T-helper 17 cell (primary cell): ENCODE measurements at places on chromosomes 16 and 17.
A peak's percentile ranks its signal among the peaks of the same experiment; 100 is the strongest.

DNA sequence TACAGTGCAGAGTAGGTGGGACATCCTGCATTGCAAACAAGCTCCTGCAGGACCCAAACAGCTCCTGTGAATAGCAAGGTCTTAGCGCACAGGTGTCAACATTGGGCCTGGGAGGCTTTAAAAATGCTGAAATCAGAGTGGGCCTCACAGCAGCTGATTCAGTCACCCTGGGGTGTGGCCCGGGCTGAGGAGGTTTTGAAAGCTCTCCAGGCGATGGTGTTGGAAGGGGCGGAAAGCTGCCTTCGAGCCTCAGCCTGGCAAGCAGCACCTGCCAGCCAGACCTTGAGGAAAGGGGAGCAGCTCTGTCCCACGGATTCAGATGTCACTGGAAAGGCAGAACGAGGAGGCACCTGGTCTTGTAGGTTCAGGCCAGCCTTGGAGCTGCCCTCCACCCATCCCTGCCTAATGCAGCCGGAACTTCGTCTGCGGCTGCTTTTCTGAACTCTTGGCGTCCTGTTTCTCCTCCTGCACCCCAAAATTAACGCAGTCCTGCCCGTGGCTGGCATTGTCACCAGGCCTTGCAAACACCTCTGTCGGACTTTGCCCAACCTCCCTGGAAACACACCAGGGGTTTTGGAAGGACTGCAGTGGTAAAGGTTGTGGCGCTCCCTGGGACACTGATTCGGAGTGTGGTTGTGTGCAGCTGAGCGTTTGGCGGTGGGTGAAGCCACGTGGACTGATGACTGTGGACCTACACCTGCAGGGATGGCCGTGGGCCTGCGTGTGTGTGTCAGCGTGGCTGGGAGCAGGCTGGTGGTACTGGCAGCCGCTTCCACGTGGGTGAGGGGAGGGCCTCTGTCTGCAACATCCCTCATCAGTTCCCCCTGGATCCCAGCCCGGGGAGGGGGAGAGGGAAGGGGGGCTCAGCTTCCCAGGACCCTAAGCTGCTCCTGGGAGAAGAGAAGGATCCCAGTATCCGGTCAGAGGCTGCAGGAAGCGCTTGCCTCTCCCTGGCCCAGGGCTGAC lies 3.4 kb downstream of the NECAB2 start:
- no peak for DNase-seq

DNA sequence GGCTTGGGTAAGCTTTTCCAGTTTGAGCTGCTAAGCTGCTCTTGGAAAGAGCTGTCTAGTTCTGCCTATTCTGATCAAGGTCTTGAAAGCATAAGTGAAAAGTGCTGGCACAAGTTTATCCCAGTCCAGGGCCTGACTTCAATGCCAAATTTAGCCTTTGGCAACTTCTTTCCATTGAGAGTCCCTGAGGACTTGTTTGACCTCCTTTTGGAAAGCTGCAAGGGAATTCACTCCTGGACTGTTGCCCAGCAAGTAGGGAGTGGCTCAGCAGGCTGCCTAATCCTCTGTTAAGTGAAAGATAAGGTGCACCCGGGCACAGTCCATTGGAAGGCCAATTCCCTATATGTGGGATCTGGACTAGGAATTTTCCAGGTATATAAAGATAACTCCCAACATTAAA lies 16.0 kb upstream of the TANC2 start:
- DNase-seq: no peak

GRCh38 chr16:79653373-79653891 lies 52.9 kb upstream of the MAF start:
- DNase-seq: no peak

DNA sequence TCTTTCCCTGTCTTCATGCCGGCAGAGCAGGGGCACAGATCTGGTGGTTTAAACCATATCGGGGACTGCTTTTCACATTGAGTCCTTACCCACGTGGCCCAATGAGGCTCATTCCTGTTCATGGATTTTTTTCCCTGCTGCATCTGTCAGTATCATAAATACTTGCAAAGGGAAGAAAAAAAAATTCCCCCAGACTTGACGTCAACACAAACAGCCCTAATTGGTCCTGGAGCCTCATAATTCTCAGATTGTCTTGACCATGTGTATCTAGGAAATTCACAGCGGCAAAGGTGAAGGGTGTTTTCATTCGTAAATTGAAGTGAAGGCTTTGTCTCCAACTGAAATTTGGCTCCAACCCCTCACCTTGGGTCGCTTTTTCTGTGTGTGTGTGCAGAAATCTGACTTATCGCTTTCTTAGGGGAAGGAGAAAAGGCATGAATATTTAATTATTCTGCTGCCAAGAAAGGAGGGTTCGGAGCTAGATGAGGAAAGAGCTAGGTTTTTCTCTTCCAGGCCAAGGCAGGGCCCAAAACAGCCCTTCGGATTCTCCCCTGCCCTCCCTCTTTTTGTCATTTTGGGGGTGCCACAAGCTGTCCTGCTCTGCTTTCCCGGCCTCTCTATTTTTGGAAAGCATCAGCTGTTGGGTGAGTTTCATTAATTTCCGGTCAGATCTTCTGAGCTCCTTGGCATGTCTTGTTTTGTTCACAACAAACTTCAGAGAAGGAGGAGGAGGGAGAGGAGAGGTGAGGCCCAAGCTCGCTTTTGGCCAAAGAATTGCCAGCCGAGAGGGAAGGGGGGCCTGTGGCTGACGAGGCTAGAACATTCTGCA lies 17.8 kb upstream of the CIBAR2 start:
- no peak for DNase-seq

GRCh38 chr17:80584176-80584905 lies 39.7 kb downstream of the RPTOR start:
- no peak for DNase-seq

DNA sequence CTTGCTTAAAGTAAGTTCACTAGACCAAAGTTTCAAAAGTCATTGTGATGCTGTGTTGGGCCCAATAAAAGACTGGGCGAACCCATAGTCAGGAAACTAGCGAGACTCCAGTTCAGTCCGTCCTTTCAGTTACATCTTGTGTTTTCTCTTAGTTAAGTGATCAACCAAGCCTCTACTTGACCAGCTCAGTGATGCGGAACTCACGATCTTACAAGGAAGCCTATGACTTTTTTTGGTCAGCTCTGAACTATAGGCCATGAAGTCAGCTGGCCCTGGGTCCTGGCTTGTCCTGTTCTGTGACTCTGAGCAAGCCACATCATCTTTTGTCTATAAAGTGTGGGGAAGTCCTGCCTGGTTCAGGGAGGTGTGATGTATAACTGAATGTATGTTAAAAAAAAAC lies 21.7 kb upstream of the WSCD1 start:
- DNase-seq: no peak

- no peak for DNase-seq
These were observed 25.7 kb downstream of the SLFN12 start for GRCh38 chr17:35406568-35406967.

- DNase-seq: peak; percentile 19
These were observed 4.5 kb downstream of the TMEM100 start for GRCh38 chr17:55717898-55718735.

- DNase-seq: no peak
These were observed 119.2 kb upstream of the CACNG5 start for GRCh38 chr17:66715745-66716156.

GRCh38 chr16:85401917-85402766 lies 211.0 kb upstream of the GSE1 start:
- DNase-seq: no peak

- DNase-seq: no peak
These were observed 66.7 kb downstream of the C16orf95 start for GRCh38 chr16:87250431-87250960.

DNA sequence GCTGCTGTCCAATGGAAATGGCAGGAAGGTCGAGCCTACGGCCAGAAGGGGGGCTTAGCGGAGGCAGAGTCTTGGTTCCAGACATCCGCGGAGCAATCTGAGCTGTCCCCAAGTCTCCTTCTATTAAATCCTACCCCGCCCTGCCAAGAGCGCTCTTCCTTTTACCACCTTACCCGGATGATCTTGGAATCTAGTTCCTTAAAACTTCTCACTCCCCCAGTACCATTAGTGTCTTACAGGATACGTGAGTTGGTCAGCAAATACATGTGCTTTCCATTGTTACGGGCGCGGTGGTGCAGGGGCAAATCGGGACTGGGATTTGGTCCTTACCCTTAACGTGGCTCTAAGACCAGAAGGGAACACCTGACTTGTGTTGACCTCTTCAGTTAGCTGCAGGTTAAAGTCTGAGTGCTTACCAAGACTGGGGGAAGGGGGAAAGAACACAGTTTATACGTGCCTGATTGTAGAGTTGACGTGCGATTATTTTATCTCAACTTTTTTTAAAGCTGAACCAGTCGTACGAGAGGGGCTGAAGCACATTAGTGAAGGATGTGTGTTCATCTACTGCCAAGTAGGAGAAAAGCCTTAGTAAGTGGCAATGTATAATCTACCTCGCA lies 495 bp downstream of the TXNDC17 start:
- no peak for DNase-seq

- no peak for DNase-seq
These were observed 4.6 kb downstream of the IRF8 start for GRCh38 chr16:85903559-85903958.

GRCh38 chr16:68028996-68029395 lies 5.9 kb downstream of the DUS2 start:
- no peak for DNase-seq

- DNase-seq: no peak
These were observed 169.8 kb downstream of the PITPNC1 start for GRCh38 chr17:67546578-67547527.

DNA sequence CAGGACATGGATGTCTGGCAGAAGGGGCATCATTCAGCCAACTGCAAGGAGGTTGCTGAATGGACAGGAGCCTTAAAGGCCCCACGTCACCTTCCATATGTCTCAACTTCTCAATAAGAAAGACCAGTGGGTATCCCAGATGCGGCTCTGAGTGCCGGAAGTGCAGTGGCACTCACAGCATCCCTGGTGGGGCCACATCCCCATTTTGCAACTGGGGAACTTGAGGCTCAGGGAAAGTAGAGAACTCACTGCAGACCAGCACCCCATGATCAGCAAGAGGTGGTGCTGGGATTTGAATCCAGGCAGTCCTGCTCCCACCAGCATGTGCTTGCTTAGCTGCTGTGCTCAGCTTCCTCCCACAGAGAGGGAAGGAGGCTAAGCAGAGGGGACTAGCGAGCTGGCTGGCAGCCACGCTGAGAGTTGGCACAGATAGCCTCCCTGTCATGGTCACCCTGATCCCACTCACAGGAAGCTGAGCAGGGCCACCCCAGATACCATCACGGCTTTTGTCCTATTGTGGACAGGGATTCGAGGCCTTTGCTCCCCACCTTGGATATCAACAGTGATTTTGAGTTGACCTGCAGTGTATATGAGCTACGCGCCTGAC lies 294.2 kb upstream of the FOXF1 start:
- no peak for DNase-seq

GRCh38 chr17:28379814-28380801 lies 8.6 kb downstream of the SARM1 start:
- DNase-seq: no peak

GRCh38 chr17:915538-916201 lies 63.9 kb downstream of the NXN start:
- no peak for DNase-seq

DNA sequence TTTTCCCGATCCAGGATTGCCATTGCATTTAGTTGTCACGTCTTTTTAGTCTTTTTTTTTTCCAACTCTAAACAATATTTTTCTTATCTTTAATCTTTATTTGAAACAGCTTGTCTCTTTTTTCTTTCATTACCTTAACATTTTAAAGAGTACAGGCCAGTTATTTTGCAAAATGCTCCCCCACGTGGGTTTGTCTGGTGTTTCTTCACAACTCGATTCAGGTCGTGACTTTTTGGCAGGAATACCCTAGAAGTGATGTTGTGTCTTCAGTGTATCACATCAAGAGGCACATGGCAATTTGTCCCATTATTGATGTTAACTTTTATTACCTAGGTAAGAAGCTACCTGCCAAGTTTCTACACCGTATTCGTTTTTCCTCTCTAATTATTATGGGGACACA lies 17.9 kb downstream of the CMC2 start:
- DNase-seq: no peak

GRCh38 chr17:76265624-76266243 lies 586 bp downstream of the UBALD2 start:
- peak; percentile 44 for DNase-seq

DNA sequence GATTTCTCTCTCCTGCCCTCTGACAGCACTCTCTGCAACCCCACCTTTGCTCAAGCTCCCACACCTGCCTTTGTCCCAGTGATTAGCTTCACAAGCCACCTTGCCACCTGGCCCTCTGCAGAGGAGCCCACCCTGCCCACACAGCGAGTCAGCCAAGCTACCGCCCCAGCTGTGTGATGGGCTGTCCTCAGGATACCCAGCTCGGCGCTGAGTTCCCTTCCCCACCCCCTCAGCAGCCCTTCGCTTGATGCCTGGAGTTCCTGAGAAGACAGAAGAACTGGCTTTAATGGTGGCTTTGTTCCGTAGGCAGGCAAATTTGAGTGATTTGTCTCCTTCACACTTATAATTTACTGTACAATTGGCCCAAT lies 266.4 kb downstream of the CBLN1 start:
- DNase-seq: no peak

DNA sequence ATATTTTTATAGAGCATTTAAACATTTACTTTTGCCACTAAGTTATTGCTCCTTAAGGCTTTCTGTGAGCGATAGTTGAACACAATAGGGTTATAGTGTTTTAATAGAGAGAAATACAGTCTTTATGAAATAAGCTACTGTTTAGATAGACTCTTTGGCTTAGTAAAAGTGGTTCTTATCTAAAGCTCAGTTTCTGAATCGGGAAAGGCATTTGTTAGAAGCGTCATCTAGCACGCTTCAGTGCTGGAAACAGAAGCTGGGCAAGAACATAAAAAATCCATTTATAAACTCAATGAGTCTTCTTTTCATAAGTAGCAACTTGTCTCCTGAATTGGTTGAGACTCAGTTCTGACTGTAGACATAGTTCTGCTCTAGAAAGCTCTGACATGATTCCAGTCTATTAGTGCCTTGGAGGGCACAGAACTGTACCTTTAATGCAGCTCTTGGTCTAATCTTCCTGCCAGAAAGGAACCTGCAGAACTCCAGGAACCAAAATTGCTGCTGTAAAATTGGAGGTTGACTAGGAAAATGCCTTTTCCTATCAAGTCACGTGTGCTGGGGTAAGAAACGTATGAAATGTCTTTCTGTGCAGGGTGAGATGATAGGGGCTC lies 55.4 kb upstream of the DNAJA2 start:
- no peak for DNase-seq

DNA sequence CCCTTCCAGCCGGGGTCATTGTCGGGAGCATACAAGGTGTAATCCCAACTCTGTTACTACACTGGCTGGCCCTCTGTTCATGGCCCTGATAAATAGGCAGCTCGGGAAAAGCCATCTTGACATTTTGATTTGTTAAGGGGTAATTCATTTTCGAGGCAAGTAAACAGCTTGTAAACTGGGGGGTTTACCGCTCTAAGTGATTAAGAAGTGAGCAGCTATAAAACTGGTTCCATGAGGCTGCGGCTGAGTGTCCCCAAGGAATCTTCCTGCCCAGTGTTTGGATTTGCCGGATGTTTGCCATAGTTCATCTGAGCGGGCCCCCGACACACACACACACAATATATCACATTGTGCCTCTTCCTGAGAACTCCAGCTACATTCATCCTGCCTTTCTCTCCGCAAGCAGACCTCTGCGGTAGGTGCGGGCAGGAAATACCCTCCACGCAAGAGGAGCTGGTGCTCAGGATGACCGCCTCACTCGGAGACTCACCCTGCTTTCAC lies 92.2 kb downstream of the SOCS1 start:
- DNase-seq: no peak
